ENCODE measurements at places on chromosomes 2 and 18.

- DNase-seq, result no peak
Measured at GRCh38 chr2:200319548-200320337, 13.2 kb downstream of the SPATS2L start.

- no peak for DNase-seq
Measured at GRCh38 chr18:54090856-54091255, 133.6 kb downstream of the MBD2 start.

DNA sequence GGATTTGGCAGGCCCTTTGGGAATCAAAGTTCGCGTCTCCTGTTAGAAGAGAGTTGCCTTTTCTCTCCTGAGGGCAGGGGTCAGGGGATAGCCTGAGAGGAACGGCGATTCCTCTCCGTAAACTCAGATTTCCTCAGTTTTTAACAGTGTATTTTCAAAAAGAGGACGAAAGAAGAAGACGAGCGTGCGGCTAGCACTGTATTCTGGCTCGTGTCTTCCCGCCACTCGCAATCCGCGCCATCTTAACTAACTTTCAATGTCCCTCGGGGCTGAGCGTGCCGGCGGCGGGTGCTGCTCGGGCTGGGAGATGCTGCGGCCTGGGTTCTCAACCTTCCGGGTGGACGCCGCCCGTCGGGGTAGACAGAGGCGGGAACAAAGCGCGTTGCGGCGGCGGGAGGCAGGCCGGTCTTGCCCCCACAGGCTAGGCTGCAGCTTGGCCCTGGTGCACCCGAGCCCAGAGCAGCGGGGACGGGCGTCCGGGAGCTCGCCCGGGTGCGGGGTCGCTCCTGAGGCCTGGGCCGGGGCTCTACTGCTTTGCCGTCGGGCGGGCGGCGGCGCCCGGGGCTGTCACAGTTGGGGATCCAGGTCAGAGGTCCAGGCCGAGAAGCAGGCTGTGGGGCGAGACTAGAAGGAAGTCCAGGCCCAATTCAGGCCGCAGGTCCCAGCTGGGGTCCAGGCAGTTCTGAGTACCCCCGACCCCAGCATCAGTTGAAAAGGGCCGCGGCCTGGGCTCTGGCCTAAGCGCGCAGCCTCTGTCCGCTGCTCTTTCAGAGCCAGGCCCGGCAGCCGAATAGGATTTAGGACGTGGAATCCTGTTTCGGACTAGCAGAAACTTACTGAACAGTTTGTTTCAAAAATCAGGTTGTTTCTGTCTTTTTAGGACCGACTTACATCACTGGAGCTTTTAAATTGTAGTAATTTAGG, 11.8 kb downstream of the TBR1 start:
- peak; percentile 22 for DNase-seq

GRCh38 chr2:86221066-86221684, 21.9 kb downstream of the MRPL35 start:
- peak; percentile 54 for DNase-seq

GRCh38 chr2:136104977-136105376, 13.0 kb downstream of the CXCR4 start:
- no peak for DNase-seq

DNA sequence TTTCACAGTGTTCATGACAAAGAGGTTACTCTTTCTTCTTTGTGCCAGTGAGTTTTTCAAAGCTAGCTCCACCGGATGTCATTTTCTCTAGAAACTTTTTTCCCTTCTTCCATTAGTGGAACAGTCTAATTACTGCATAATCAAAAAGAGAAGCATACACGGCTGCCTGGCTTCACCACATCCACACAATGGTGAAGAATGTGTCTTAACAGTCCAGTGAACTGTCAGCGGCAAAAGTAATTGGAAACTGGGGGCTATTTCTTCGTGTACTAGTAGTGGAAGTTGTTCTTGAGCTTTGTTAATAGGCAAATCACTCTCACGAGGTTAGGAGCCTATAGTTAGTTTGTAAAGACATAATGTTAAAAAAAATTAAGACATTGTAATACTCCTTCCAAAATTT, 32.9 kb upstream of the PIK3C3 start:
- DNase-seq, result no peak

DNA sequence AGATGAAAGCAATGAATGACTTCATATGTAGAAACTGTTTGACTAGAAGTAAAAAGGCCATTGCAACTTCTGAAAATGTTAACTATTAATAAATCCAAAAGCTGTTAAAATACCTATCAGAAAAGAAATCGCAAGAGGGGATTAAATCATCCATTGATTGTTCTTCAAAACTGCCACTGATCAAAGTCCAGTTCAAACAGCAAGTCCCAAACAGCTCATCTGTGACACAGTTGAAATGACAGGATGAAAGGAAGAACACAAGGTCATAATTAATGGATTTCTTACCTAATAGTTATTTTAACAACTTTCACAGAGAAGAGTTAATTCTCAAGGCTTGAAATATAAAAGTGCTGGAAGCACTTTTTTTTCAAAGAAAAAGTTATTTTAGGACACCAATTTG, 90.4 kb downstream of the SESTD1 start:
- DNase-seq, result no peak

DNA sequence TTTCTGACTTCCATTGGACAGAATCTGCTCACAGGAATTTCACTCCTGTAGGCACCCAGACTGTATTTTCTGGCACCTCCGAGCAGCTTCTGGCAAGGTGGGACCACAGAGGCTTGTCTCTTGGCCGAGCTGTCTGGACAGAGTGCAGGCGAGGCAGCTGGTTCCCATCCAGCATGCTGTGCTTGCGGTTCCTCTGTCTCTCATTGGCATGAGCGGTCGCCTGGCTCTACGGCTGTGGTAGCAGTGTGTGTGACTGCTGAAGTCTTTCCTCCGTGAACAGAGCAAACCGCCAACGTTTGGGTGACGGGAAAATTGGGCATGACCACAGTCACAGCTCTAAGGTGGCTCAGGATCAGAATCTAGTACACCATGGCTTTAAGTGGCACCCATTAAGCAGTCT, 411.7 kb upstream of the NETO1 start:
- no peak for DNase-seq

- no peak for DNase-seq
Measured at GRCh38 chr2:159186462-159186861, 100.0 kb downstream of the WDSUB1 start.

GRCh38 chr18:36088256-36088655, 20.9 kb upstream of the RPRD1A start:
- DNase-seq, result no peak

GRCh38 chr2:157312866-157313486, 12.6 kb downstream of the ERMN start:
- DNase-seq, result no peak

- no peak for DNase-seq
Measured at GRCh38 chr18:2588666-2589344, 17.4 kb downstream of the NDC80 start.

DNA sequence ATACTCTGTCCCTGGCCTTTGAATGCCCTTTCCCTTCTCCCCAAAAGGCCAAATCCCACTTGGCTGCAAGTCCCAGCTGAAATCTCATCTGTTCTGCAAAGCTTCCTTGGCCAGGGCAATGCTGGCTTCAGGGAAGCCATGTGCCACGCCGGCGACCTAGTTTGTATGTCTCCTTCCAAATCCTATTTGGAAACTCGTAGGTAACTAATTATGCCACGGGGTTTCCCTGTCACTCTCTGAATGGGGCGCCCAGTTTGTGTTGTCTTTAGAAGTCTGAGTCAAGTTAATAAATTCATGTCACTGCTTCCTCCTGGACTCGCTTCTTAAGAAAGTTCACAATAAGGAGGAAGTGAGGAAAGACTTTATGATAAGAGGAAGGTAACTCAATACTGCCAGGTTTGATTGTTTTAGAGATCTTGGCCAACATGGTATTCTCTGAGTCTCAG, 19.1 kb downstream of the FHL2 start:
- DNase-seq, result no peak

DNA sequence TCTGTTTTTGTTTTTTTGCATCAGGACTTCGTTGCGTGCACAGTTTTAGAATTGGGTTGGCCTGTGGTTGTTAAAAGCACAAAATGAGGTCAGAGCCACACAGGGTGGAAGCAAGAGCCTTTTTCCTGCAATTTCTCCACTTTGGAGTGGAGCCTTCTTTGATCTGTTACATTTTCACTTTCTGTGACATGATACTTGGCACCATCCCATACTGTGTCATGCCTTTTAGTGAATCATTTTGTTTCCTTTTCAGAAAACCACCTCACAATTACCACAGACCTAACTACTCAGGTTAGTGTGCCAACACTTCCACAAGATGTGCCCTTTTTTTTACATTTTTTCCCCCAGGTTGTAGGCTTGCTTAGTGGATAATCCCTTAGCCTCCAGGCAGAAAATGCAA, 32.5 kb downstream of the MERTK start:
- DNase-seq, result no peak

GRCh38 chr2:26173776-26174482, 1.0 kb downstream of the GAREM2 start:
- DNase-seq, result no peak

DNA sequence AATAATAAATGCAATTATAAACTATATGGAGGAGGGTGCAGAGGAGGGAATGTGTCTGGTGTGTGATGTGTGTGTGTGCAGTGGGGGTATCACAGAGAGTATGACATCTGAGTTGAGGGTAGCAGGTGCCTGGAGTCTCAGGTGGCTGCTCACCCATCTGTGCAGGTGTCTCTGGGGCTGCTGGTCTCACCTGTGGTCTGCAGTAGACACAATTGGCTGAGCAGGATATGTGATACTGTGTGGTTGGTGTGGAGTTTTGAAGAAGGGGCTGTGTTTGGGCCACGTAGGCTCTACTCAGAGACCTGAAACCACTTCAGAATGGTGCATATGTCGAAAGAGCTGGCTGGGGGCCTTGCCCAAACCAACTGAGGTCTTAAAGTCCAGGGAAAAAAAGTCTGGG, 17.0 kb downstream of the FABP1 start:
- no peak for DNase-seq

DNA sequence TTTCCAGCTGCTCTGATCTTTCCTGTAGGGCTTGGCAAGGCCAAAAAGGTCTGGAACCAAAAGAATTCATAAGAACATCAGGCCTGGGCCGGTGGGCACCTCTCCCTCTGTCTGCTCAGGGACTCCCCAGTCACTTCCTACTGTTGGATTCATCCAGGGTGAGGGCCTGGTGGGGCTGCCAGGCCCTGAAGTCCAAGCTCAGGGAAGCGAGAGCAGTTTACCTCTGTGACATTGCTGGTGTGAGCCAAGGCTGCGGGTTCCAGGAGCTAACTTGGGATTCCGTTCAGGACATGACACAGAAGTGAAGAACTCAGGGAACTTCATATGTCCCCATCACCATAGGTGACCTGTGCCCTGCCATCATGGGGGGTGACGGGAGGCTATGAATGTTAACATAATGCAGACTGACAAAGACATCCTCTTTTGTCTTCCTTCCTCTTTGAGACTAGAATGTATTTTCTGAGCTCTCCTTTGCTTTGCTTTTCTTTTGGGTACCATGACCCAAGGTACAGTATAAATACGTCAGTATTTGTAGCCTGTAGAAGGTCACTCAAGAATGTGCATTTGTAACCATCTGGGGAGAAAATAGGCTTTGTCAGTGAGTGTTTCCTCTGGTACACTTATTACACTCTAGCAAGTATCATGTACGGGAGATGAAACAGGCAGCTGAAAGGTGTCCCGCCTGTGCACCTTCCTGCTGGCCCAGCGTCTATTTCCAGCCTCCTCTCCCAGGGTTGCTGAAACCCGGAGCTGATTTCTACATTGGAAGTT, 130.5 kb upstream of the SLC1A4 start:
- DNase-seq, result no peak

GRCh38 chr2:221397187-221397586, 174.9 kb downstream of the EPHA4 start:
- DNase-seq, result no peak

GRCh38 chr18:7779211-7779610, 212.1 kb downstream of the PTPRM start:
- DNase-seq, result no peak

GRCh38 chr2:139031722-139032121, 251.5 kb upstream of the NXPH2 start:
- DNase-seq, result no peak

GRCh38 chr2:195343942-195344530, 313.0 kb upstream of the SLC39A10 start:
- no peak for DNase-seq

- DNase-seq, result no peak
Measured at GRCh38 chr18:6205706-6206105, 209.0 kb downstream of the L3MBTL4 start.

- no peak for DNase-seq
Measured at GRCh38 chr2:163733301-163733938, 2.4 kb downstream of the FIGN start.

DNA sequence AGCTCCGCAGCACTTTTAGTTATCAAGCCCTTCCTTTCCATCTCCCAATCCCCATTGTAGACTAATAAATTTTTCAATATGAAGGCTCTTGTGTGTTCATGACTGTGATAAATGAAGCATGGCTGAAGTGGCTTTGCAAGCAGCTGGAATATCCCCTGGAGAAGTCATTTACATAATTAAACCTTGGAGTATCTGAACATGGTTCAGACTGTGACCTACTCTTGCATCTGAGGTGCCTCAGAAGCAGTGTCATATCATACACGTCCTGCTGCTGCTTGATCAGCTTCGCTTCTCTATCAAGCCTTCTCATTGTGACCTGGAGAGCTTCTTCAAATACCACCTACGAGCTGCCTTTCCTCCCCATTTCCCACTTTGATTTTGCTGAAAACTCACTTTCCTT, 48.4 kb upstream of the ZNF397 start:
- DNase-seq, result no peak

GRCh38 chr18:46366201-46366600, 262.0 kb downstream of the HAUS1 start:
- DNase-seq, result peak; percentile 47
